AG09319 (cell line): ENCODE measurements at places on chromosomes 4 and X.

DNA sequence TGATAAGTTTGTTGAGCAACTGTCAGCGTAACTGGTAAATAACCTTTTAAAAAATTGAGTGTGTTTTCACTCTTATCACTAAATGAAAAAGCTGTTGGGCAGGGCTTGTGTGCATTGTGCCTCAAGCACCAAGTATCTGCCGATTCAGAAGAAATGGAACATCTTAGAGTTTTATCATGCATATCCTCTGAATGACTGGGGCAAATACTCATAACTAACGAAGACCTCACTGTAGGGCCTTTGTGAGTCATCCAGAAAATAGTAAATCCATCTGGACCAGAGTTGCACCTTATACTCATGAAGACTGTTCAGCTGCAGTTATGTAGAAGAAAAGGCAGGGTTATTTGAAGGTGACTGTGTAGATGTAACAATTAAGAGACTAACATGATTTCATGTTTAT is 222.1 kb downstream of the CAMK2D start:
- no peak for DNase-seq

DNA sequence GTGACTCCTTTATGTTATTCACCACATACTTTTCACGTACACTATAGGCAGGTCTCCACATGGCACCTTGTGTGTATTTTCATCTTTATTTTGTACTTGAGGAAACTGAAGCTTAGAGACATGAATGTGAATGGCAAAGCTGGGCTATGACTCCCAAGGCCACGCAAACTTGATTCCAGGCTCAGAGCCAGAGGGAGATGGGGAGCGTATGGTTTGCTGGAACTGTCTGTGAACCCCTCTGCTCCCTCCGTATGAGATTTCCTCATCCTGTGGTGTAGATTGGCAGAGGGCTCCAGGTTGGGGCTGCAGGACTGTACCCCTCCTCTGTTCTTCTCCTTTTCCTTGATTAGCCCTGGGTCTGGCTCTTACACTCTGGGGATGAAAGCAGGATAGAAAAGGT is 16.1 kb upstream of the STARD8 start:
- no peak for DNase-seq

GRCh38 chr4:2572866-2573265 is 36.4 kb downstream of the FAM193A start:
- no peak for DNase-seq

- no peak for DNase-seq
Measured at GRCh38 chr4:54843946-54844345, 186.2 kb downstream of the KIT start.

DNA sequence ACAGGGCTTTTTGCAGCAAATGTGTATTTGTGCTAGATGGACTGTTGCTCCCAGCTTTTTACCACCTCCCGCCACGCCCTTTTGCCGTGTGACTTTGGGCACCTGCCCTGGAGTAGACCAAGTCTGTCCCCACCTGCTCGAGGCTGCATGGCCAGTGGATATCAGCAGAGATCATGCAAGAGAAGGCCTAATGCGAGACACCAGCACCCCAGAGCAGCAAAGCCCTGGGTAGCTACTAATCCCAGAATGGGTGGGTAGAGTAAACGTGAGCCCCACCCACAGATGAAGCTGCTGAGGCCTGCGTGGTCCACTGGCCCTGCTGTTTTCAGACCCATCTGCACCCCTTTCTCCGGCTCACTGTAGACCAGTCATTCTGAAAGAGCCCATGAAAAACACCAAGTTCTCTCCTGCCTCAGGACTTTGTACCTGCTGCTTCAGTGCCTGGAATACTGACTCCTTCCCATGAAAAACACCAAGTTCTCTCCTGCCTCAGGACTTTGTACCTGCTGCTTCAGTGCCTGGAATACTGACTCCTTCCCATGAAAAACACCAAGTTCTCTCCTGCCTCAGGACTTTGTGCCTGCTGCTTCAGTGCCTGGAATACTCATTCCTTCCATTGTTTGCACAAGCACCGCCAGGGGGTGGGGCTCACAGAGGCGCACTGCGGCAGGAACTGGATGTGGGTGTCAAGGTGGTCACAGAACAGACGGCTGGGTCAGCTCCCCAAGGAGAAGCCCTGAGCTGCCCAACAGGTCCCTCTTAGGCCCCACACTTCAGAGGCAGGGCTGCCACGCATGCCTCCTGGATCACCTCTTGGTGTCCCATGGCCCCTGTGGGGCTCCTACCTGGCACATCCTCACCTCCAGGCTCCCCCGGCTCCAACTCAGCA is 5.1 kb upstream of the TNIP2 start:
- DNase-seq: no peak

DNA sequence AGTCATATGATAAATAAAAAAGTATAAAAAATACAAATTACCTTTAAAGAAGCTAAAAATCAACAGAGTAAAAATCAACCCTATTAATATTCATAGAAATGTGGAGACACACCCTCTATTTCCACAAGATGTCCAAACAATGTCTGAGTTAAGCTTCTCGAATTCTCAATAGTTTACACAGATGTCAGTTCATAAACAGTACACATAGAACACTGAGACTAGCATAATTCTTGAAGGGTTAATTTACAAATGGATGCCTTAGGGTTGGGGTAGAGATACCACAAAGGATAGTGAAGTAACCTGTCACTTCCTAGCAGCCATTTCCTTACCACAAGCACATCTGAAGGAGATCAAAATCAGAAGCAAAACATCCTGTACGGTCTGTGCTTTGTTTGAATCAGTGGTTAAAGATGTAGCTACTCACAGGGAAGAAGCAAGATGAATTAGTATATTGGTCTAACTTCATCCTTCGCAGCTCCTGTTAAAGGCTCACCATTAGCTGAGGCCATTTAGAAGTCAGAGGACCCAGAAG is 2393.9 kb downstream of the ARAP2 start:
- DNase-seq: no peak

- DNase-seq: no peak
Measured at GRCh38 chr4:3308691-3309090, 15.9 kb downstream of the RGS12 start.

DNA sequence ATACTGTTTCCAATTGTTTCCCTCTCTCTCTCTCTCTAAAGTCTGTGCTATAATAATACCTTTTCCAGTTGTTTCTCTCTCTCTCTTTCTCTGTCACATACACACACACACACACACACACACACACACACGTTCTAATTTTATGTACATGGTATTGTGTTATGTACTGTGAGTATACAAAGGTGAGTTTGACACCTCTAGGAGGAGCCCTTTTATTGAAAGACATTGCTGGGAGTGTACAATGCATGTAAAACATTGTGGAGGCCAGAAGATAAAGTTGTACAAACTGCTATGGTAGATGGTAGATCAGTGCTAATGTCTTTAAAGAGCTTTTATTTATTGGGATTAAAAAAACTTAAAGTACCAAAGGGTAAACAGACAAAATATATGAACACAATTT is 53.6 kb downstream of the BLTP1 start:
- DNase-seq: no peak

GRCh38 chr4:1291996-1292702 is 2.5 kb downstream of the MAEA start:
- no peak for DNase-seq

- DNase-seq: no peak
Measured at GRCh38 chrX:57119416-57119815, 1.9 kb downstream of the SPIN2B start.

DNA sequence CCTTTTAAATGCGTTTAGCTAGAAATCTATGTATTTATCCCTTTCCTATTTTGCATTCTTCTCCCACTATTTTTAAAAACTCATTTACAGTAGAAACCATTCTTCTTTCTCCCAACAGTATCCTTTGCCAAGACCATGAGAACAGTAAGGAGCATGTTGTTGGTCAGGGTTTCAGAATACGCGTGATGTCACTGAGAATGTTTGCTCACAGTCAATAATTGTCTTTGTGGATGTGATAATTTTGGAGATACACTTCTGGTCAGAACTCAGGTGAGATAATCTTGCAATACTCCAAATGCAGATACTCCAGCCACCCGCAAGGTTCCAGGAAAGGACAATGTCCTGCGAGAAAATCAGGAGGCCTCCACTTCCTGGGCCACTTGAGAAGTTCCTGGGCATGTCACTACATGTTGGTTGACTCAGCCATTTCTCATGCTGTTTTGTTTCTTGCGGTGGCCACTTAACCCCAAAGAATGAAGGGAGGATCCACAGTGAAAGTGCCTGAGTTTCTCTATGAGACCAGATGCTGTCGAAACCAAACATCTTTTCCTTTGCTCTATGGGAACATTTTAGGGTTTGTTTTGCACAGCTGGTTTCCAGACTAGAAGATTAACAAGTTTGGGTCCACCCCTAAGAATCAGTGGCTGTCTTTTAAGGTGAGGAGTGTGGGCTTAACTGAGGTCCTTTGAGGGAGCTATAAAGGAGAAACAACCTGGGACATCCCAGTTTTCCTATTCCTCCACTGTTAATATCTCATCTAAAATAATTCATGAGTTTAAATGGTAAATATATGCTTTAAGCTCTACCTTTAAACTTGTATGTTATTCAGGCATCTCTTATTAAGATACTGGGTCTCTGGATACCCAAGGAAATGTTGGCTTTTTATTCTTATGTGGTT is 116.0 kb downstream of the SOWAHB start:
- peak; percentile 92 for DNase-seq

DNA sequence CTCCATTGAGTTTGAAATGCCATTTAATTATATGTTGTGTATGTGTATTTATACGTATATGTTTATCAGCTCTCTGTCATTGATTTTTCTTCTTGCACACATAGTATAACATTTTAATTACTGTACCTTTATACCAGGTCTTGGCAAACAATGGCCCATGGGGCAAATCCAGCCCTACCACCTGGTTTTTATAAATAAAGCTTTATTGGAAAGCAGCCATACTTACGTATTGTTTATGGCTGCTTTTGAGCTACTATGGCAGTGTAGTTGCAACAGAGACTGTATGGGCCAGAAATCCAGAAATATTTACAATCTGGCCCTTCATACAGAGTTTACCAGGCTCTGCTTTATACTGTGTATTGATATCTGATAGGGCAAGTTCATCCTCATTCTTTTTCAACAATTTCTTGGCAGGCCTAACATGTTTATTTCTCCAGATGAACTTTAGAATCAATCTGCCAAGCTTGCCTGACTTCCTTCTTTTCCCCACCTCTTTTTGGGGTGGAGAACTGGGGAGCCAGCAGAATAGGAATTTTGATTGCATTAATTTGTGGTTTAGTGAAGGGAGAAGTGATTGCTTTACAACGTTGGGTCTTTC is 15.8 kb downstream of the DCUN1D4 start:
- peak; percentile 69 for DNase-seq

GRCh38 chr4:182320092-182320491 is 76.9 kb downstream of the TENM3 start:
- DNase-seq: no peak

DNA sequence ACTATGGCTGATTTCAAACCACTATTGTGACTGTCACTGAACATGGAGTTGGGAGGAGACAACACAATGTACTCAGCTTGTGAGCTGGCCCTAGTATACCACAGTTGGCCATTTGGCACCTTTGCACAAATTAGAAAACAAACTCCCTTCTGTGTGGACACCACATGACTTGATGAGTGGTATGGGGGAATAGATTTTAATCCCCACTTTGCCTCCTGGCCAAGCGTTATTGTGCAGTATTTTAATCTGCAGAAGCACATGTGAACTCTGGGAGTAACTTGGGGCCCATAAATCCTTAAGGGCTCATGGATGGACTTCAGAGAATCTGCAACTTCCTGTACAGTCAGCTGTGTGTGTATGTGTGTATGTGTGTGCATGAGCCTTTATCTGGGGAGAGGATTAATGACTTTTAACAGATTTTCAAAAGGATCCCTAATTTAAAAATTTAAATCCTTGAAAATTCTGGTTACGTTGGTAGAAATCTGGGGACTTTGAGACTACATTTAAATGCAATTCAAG is 105.0 kb upstream of the PAQR3 start:
- no peak for DNase-seq

GRCh38 chr4:12911750-12912358 is 572.3 kb downstream of the RAB28 start:
- DNase-seq: no peak

DNA sequence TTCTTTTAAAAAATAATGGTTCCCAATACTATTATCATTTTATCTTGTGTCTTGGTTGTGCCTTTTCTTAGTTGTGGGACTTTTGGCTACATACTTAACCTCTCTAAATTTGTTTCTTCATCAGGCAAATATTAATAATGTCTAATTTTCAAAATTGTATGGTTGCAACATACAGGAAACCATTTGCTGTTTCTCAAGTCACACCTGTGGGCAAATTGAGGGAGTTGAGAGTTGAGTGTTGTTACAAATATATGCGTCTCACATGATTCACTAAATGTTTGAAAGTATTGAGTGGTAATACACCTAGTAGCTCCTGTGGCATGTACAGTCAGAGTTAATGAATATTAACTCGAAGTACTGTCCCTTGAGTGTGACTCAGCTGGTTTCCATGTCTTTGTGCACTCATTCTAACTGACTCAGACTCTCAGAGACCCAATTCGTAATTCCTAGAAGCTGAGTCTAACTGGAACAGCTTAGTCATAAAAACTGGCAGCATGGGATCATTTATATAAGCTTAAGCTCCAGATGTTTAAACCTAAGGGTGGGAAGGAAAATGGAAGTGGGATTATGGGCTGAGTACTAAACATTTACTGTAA is 802.4 kb downstream of the TRIML1 start:
- peak; percentile 78 for DNase-seq

DNA sequence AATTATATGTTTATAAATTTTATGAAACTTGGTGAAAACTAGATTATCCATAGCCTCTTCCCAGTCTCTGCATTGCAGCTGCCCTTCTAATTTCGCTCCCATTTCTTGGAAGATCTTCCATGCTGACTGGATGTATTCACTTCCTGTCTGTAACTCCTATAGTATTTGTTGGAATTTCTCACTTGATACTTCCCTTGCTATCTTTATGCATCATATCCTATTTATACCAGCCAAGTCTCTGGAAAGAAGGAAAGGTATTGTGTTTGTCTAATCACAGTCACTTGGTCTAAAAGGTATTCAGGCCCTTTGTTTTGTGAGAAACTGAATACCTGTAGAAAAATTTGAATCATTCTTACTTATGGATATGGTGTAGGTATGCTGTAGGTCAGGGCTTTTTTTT is 870.9 kb upstream of the FRG1 start:
- DNase-seq: no peak

GRCh38 chr4:7194251-7195140 is 2.2 kb downstream of the SORCS2 start:
- no peak for DNase-seq

DNA sequence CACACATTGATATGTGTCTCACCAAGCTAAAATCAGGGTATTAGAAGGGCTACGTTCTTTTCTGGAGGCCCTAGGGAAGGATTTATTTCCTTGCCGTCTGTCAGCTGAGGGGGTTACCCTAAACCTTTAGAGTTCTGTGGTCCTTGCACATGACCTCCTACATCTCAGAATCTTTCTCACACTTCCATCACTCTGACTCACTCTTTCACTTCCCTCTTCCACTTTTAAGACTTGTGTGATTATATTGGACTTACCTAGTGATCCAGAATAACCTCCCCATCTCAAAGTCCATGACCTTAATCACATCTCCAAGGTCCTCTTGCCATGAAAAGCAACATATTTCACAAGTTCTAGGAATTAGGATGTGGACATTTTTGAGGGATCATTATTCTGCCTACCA is 53.6 kb upstream of the FUNDC1 start:
- DNase-seq: no peak
